Neural progenitor cell (in vitro differentiated cells): ENCODE measurements at places on chromosomes 1 and 21. TPM values are rescaled to one million over a fixed set of nuclear protein-coding genes. Genes with fewer than 3 reads are reported as not detected.

Gene SCAMP3
- total RNA-seq, result 21.8 and 44.8 TPM in 2 replicates

Gene S100A7A
- not detected in 2 replicates for total RNA-seq

Gene KPRP
- not detected in 2 replicates for total RNA-seq

Gene KRTAP12-2
- not detected in 2 replicates for total RNA-seq

Gene RXFP4
- not detected in 2 replicates for total RNA-seq

Gene TAF1A
- 25.1 and 32.8 TPM in 2 replicates for total RNA-seq

Gene RGS1
- not detected in 2 replicates for total RNA-seq

Gene NPHS2
- not detected in 2 replicates for total RNA-seq

Gene YRDC
- 12.9 and 17.4 TPM in 2 replicates for total RNA-seq

Gene FGR
- total RNA-seq, result not detected in 2 replicates

Gene EPHA10
- total RNA-seq, result 0.53 TPM in 1 of 2 replicates, not detected in the other

Gene MIXL1
- total RNA-seq, result 0.31 TPM in 1 of 2 replicates, not detected in the other
